ENCODE measurements at places on chromosomes 7 and 10.

GRCh38 chr7:6020371-6021286, 10.5 kb upstream of the ANKRD61 start:
- peaks cover 10% of the 10 kb centered on the region for H3K4me1 ChIP-seq
- H3K27me3 ChIP-seq = no peaks in the 10 kb centered on the region
- no peak overlapping the region for H3K4me3 ChIP-seq
- H3K36me3 ChIP-seq = peaks cover 73% of the 10 kb centered on the region
- DNase-seq = no peak
- H3K27ac ChIP-seq = no peak overlapping the region

GRCh38 chr10:45370202-45370955, 3.6 kb upstream of the ALOX5 start:
- no peak overlapping the region for H3K27ac ChIP-seq
- no peak overlapping the region for H3K4me3 ChIP-seq
- no peaks in the 10 kb centered on the region for H3K4me1 ChIP-seq
- H3K36me3 ChIP-seq = no peaks in the 10 kb centered on the region
- peaks cover 47% of the 10 kb centered on the region for H3K27me3 ChIP-seq

GRCh38 chr7:158707610-158708009, 3.0 kb upstream of the NCAPG2 start:
- no peaks in the 10 kb centered on the region for H3K27me3 ChIP-seq
- no peak overlapping the region for H3K4me3 ChIP-seq
- peaks cover 19% of the 10 kb centered on the region for H3K4me1 ChIP-seq
- H3K27ac ChIP-seq = no peak overlapping the region

DNA sequence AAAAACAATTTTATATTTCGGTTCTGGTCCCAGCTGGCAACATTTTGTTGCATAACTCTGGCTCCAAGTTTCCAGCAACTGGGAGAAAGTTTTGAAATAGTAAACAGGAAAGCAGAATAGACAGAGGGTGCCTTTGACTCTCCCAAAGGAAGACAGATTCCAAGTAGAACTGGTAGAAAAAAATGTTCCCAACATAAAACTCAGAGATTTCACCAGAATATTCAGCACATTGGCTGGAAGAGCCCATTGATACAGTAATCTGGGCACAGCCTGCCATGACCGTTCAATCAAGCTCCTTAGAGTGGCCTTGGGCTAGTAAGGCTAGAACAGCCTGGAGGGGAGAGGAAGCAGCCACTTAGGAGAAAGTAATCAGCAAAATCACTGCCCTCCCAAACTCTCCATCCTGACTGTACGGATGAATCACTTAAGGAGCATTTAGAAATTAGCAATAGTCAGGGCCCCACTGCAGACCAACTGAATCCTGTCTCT, 120.4 kb downstream of the CUBN start:
- peaks cover 28% of the 10 kb centered on the region for H3K4me1 ChIP-seq
- no peaks in the 10 kb centered on the region for H3K27me3 ChIP-seq
- 0 out of 2 replicates have a peak overlapping the region, but pooled peaks have one; percentile 11 for H3K4me3 ChIP-seq
- no peaks in the 10 kb centered on the region for H3K36me3 ChIP-seq

- H3K4me1 ChIP-seq = peaks cover 9% of the 10 kb centered on the region
- no peak overlapping the region for H3K27ac ChIP-seq
- no peak overlapping the region for H3K4me3 ChIP-seq
- H3K36me3 ChIP-seq = peaks cover 12% of the 10 kb centered on the region
- DNase-seq = no peak
- no peaks in the 10 kb centered on the region for H3K27me3 ChIP-seq
Observed at GRCh38 chr10:48469516-48470020, 135.3 kb downstream of the ARHGAP22 start.

- no peaks in the 10 kb centered on the region for H3K36me3 ChIP-seq
- no peak overlapping the region for H3K27ac ChIP-seq
- H3K27me3 ChIP-seq = no peaks in the 10 kb centered on the region
- DNase-seq = peak; percentile 39
- no peak overlapping the region for H3K4me3 ChIP-seq
- H3K4me1 ChIP-seq = peaks cover 7% of the 10 kb centered on the region
Observed at GRCh38 chr10:21355591-21356011, 169.9 kb downstream of the SKIDA1 start.

DNA sequence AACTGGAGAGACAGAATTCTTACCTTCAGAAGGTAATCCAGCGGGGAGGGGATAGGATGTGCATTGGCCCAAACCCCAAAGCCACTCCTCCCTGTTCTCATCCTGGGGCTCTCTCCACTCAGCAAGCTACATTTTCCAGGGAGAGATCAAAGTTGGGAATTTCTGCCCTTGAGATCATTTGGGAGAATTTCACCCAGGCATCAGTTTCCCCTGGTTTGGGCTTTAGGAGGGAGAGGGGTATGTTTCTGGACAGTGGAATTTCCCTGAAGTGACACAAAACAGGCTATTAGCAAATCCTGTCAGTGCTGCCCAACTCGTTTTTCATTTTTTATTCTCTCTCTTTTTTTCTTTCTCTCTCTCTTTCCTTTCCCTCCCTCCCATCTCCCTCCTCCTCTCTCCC, 35.7 kb downstream of the CYP17A1 start:
- no peak for DNase-seq
- no peak overlapping the region for H3K4me3 ChIP-seq
- H3K27ac ChIP-seq = no peak overlapping the region

GRCh38 chr7:114405427-114405826, 9.2 kb upstream of the FOXP2 start:
- no peak overlapping the region for H3K4me3 ChIP-seq
- no peaks in the 10 kb centered on the region for H3K27me3 ChIP-seq
- no peak overlapping the region for H3K27ac ChIP-seq
- DNase-seq = peak; percentile 45

DNA sequence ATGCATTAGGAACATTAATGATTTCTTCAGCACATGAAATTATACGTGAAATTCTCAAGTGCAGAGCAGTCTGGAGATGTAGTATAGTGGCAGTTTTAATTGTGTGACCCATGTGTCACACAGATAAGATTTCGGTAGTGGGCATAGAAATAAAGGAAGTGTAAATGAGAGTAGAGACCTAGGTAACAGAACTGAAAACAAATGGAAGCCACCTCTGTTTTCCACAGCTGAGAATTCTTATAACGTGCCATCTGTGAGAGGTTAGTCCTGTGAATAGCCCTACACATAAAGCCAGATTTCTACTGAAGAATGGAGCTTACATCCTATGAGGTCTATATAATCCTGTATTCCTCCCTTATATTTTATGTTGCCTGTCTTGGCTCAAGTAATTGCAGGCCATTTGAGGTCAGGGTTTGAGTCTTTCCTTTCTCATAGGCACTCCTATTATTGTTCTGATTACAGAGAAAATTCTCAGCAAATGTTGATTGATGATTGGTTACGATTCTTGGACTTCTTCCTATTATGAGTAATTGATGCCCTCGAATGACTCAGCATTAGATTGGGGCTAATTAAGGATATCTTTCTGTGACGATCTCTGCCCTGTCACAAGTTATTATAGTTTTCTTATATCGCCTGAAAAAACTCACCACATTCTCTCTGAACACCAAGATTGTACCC, 258.2 kb downstream of the KIF20B start:
- H3K27ac ChIP-seq = no peak overlapping the region
- no peaks in the 10 kb centered on the region for H3K27me3 ChIP-seq
- H3K36me3 ChIP-seq = no peaks in the 10 kb centered on the region
- no peaks in the 10 kb centered on the region for H3K4me1 ChIP-seq
- no peak overlapping the region for H3K4me3 ChIP-seq
- no peak for DNase-seq

GRCh38 chr10:34547291-34547690, 267.8 kb downstream of the PARD3 start:
- no peaks in the 10 kb centered on the region for H3K36me3 ChIP-seq
- H3K27me3 ChIP-seq = no peaks in the 10 kb centered on the region
- H3K4me1 ChIP-seq = no peaks in the 10 kb centered on the region
- H3K4me3 ChIP-seq = no peak overlapping the region
- DNase-seq = no peak

- peaks cover 6% of the 10 kb centered on the region for H3K4me1 ChIP-seq
- no peak overlapping the region for H3K27ac ChIP-seq
- DNase-seq = no peak
- no peak overlapping the region for H3K4me3 ChIP-seq
Observed at GRCh38 chr7:908159-908581, 31.8 kb downstream of the GET4 start.

GRCh38 chr7:85186083-85186520, 754 bp downstream of the SEMA3D start:
- H3K4me3 ChIP-seq = peak overlapping the region; percentile 76
- H3K36me3 ChIP-seq = no peaks in the 10 kb centered on the region
- 0 out of 2 replicates have a peak, but pooled peaks cover 3% of the 10 kb centered on the region for H3K27me3 ChIP-seq
- 0 out of 2 replicates have a peak, but pooled peaks cover 4% of the 10 kb centered on the region for H3K4me1 ChIP-seq

DNA sequence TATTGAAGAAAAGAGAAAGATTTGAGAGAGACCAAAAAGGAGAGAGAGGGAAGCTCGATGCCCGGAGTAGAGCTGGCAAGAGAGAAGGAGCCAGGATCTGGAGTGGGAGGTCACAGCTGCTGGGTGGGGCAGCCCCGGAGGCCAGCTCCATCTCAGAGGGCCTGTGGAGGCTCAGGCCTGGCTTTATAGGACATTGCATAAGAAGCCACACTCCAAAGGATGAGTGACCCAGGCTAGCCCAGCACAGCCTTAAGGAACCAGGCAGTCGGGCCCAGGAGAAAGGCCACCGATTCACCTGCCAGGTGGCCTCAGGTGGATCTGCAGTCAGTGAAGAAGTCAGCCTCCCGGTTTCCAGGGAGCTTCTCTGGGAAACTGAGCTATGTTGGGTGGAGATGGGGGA, 676 bp downstream of the PLAC9 start:
- peak; percentile 76 for DNase-seq
- no peaks in the 10 kb centered on the region for H3K36me3 ChIP-seq
- peak overlapping the region; percentile 78 for H3K27ac ChIP-seq
- peaks cover 46% of the 10 kb centered on the region for H3K4me1 ChIP-seq
- no peaks in the 10 kb centered on the region for H3K27me3 ChIP-seq

- DNase-seq = no peak
- no peaks in the 10 kb centered on the region for H3K36me3 ChIP-seq
- no peaks in the 10 kb centered on the region for H3K27me3 ChIP-seq
- H3K4me3 ChIP-seq = no peak overlapping the region
- H3K27ac ChIP-seq = no peak overlapping the region
Observed at GRCh38 chr7:107262857-107263256, 94.1 kb downstream of the HBP1 start.

GRCh38 chr7:140552240-140552679, 73.0 kb upstream of the MKRN1 start:
- no peak overlapping the region for H3K27ac ChIP-seq
- no peak overlapping the region for H3K4me3 ChIP-seq
- no peak for DNase-seq
- H3K4me1 ChIP-seq = no peaks in the 10 kb centered on the region
- no peaks in the 10 kb centered on the region for H3K27me3 ChIP-seq

DNA sequence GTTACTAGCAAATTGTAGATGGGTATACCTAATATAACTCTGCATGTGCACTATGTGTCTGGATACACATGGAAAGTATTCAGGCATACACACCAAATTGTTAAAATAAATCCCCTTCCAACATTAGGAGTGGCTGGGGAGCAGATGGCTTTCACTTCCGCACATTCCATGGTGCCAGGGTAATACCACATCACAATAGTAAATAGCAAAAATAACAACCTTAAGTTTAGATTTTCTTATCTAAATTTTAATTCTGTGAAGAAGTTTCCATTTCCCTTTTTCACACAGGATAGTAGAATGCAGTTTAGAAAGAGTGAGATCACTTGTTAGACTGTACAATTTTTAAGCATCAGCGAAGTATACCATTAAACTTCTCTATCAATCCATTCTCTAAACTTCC, 5.8 kb upstream of the ALOX5 start:
- H3K27me3 ChIP-seq = peaks cover 27% of the 10 kb centered on the region
- H3K27ac ChIP-seq = no peak overlapping the region
- H3K4me3 ChIP-seq = no peak overlapping the region

DNA sequence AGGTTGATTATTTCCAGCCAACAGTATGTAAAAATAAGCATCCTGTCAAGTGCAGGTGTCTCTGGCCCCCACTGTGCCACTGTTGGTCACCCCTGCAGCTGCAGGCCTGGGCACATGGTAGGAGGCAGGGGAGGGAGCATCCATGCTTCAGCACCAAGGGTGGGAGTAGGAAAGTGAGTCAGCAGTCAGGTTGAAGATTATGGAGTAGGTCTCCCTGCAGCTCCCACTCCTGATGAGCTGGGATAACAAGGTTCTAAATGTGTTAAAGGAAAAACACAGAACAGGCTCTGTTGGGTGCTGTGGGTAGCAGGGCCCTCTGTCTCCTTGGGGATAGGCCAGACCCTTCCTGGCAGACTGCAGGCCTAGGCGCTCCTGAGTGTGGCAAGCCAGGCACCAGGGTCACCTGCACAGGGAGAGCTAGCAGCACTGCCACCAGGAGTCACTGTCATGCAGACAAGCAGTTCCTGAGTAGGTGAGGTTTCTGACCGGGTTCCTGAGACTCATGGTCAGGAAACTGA, 59.3 kb downstream of the NUDCD3 start:
- H3K4me1 ChIP-seq = no peaks in the 10 kb centered on the region
- H3K27me3 ChIP-seq = no peaks in the 10 kb centered on the region
- no peak overlapping the region for H3K4me3 ChIP-seq

GRCh38 chr7:45461026-45461425, 113.1 kb upstream of the ADCY1 start:
- DNase-seq = no peak
- H3K36me3 ChIP-seq = no peaks in the 10 kb centered on the region
- H3K27ac ChIP-seq = no peak overlapping the region
- 0 out of 2 replicates have a peak, but pooled peaks cover 12% of the 10 kb centered on the region for H3K27me3 ChIP-seq

DNA sequence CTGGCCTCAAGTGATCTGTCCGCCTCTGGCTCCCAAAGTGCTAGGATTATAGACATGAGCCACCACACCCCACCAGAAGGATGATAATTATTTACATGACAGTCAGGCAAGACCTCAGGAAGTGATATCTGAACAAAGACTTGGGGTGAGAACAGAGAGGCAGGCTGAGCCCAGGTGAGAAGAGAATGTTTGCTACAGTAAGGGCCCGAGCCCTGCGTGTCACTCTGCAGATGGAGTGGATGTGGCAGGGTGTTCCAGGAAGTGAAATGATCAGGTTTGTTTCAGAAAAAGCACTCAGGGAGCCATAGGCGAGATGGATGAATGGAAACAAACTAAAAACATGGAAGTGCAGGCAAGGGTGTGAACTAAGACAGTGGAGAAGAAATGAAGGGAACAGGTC, 22.2 kb downstream of the SFMBT2 start:
- H3K4me1 ChIP-seq = no peaks in the 10 kb centered on the region
- no peaks in the 10 kb centered on the region for H3K27me3 ChIP-seq
- H3K27ac ChIP-seq = no peak overlapping the region
- no peaks in the 10 kb centered on the region for H3K36me3 ChIP-seq
- no peak for DNase-seq

DNA sequence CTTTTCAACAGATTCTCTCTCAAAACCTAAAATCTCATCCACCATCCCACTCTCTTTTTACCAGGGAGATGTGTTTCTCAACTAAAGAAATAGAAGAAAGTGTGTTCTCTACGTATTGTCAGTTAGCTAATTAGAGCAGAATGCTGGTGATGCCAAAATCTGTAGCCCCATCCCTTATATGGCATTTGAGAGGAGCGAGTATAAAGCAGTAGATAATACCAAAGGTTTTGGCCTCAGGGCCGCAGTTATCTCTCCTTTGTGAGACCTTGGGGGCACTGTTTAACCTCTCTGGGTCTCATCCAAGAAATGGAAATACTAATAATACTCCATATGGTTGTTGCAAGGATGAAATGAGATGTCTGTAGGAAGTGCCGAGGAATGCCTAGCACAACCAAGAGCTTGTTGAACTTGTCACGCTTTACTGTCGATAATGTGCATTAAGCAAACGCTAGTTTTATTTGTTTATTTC, 456 bp upstream of the DLD start:
- H3K27me3 ChIP-seq = 0 out of 2 replicates have a peak, but pooled peaks cover 5% of the 10 kb centered on the region
- H3K27ac ChIP-seq = peak overlapping the region; percentile 86
- peaks cover 9% of the 10 kb centered on the region for H3K36me3 ChIP-seq
- H3K4me3 ChIP-seq = peak overlapping the region; percentile 85

Measured in GM23248 (cell line).